IPS-NIHi11 (cell line): ENCODE measurements at places on chromosomes 12 and 14.
A peak's percentile ranks its signal among the peaks of the same experiment; 100 is the strongest.

- peak; percentile 41 for DNase-seq
Measured at GRCh38 chr14:85529803-85530574, at the start of gene FLRT2. Gene FLRT2 (plus strand): TSS chr14:85530144. CDS start chr14:85621515, 91,371 bp downstream.

- no peak for DNase-seq
Measured at GRCh38 chr12:69343357-69343756, 4.8 kb upstream of the LYZ start.

GRCh38 chr14:51321036-51321435 lies 81.0 kb downstream of the TMX1 start:
- no peak for DNase-seq

DNA sequence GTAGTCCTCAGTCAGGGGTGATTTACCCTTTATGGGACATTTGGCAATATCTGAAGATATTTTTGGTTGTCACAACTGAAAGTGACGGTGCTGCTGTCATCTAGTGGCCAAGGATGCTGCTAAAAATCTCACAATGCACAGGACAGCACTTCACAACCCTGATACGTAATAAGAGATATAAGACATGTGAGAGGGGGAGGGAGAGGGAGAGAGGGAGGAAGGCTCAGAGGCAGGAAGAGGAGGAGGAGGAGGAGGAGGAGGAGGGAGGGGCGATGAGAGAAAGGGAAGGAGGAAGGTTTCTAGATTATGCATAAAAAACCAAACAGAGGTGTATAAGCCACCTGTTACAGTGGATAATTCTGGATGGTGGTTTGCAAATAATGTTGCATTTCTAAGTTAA lies 14.3 kb downstream of the MYL2 start:
- DNase-seq, result no peak

GRCh38 chr12:43480591-43480990 lies 71.4 kb downstream of the ADAMTS20 start:
- no peak for DNase-seq

GRCh38 chr12:56161690-56162351 lies 3.7 kb downstream of the MYL6 start:
- DNase-seq, result no peak

- no peak for DNase-seq
Measured at GRCh38 chr14:61608245-61609165, 86.8 kb upstream of the HIF1A start.

GRCh38 chr12:107990325-107990724 lies 138.8 kb upstream of the WSCD2 start:
- peak; percentile 42 for DNase-seq

GRCh38 chr12:6235499-6235898 lies 35.3 kb downstream of the CD9 start:
- DNase-seq, result no peak

DNA sequence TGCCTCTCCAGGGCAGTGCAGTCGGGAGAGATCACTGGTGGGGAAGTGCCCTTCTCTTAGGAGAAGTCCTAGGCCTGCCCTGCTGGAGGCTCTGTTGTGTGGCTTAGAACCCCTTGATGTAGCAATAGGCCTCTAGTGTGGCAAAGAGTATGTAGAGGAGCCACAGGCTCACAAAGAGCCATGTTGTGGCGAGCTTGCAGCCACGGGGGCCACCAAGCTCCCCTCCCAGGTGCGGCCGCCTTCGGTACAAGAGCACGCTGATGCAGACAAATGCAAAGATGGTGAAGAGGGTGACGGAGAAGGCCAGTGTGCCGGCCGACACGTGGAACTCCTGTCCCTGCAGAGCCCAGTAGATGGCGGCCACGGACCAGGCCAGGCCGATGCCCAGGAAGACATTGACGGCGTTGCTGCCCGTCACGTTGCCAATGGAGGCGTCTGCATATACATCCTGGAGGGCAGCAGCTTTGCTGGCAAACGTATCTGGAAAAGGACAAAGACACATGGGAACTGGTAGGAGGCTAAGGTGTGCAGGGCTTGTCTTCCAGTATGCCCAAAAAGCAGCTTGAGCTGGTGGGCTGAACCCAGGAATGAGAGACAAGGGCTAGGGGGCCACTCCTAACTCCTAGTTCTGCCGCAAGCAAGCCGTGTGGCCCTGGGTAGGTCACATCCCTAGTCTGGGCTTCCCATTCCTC lies 142.8 kb downstream of the SLC8A3 start:
- peak; percentile 84 for DNase-seq

DNA sequence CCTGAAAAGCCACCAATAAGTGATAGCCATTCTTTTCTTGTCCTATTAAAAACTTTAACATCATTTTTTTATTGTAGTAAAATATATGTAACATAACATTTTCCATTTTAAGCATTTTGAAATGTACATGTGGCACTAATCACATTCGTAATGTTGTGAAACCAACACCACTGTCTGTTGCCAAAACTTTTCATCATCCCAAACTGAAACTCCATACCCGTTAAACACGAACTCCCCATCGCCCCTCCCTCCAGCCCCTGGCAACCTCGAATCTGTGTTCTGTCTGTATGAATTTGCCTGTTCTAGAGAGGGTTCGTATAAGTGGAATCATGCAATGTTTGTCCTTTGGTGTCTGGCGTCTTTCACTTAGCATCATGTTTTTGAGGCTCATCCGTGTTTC lies 75.9 kb downstream of the CCDC92 start:
- no peak for DNase-seq

GRCh38 chr14:61140271-61140670 lies 140.9 kb downstream of the TMEM30B start:
- DNase-seq, result no peak

DNA sequence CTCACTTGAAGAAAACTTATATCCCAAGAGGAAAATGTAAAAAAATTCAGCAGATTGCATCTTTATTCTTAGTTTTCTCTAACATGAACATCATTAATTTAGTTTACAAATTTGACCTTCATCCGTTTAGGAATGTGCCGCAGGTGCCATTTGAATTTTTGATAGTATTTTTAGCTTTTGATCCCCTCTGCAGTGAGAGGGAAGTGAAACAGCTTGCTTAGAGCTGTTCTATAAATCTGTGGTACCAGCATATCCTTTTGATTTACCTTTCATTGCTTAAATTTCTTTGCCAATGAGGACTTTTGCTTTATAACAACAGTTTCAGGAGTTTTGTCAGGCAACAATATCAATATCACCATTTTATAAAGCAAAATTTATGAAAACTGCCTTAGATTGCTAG lies 32.7 kb downstream of the DUSP6 start:
- no peak for DNase-seq

GRCh38 chr12:131340616-131341210 lies 370.2 kb upstream of the SFSWAP start:
- DNase-seq, result no peak

DNA sequence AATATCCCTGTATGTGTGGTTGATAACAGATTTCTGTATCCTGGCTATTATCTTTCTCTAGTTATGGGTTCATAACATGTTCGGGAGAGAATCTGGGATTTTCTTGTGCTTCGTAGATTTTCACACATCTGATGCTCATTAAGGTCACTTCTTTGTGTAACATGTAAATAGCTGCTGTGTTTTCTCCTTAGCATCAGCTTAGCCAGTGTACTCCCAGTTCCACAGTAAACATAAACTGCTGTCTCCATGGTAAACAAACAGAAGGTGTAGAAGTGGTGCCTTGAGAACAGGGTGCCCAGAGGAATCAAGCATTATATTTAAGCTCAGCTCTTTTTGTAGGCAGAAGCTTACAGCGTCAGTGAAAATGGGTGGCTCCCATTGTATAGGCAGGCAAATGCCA lies 88.0 kb downstream of the ANO6 start:
- DNase-seq, result no peak

GRCh38 chr14:45185100-45185814 lies 49.5 kb downstream of the FANCM start:
- DNase-seq, result no peak
